AG04450 (cell line): ENCODE measurements at places on chromosomes 5 and 9.

- no peak for DNase-seq
These were observed 12.6 kb upstream of the PAX5 start for GRCh38 chr9:37046683-37047082.

DNA sequence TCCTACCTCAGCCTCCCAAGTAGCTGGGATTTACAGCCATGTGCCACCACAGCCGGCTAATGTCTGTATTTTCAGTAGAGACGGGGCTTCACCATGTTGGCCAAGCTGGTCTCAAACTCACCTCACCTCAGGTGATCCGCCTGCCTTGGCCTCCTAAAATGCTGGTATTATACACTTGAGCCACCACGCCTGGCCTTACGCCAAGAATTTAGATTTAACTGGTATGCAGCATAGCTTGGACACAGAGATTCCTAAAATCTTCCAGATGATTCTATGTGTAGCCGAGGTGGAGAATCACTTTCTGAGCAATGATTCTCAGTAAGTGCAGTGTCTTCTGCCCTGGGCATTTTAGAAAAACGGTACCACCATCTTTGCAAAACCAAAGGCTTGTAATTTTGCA lies 74.1 kb downstream of the HABP4 start:
- DNase-seq = no peak

DNA sequence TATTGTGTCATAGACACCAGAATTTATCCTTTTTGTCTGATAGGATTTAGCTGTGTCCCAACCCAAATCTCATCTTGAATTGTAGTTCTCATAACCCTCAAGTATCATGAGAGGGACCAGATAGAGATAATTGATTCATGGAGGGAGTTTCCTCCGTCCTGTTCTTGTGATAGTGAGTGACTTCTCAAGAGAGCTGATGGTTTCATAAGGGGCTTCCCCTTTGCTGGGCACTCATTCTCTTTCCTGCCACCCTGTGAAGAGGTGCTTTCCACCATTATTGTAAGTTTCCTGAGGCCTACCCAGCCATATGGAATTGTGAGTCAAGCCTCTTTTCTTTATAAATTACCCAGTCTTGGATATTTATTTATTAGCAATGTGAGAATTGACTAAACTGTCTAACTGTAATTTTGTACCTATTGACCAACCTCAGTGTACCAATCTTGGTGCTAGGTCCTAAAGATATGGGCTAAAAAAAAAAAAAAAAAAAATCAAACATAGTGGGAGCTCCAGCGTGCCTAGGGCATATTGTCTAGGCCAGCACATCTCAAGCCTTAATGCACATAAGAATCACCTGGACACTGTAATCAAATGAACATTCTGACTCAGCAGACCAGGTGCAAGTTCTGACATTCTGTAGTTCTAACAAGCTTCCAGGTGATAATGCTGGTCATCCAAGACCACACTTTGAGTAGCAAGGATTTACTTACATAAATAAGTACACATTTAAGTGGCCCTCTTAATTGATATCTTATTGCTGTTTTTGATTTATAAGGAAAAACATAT lies 30.5 kb downstream of the ST8SIA4 start:
- DNase-seq = no peak

- DNase-seq = no peak
These were observed 77.5 kb downstream of the CERT1 start for GRCh38 chr5:75433814-75434506.

GRCh38 chr9:38727497-38728001 lies 7.6 kb upstream of the FAM240B start:
- DNase-seq = peak; percentile 8

GRCh38 chr5:172929371-172929838 lies 29.8 kb upstream of the RPL26L1 start:
- DNase-seq = peak; percentile 86

GRCh38 chr5:43156388-43156787 lies 35.6 kb upstream of the NIM1K start:
- DNase-seq = no peak

DNA sequence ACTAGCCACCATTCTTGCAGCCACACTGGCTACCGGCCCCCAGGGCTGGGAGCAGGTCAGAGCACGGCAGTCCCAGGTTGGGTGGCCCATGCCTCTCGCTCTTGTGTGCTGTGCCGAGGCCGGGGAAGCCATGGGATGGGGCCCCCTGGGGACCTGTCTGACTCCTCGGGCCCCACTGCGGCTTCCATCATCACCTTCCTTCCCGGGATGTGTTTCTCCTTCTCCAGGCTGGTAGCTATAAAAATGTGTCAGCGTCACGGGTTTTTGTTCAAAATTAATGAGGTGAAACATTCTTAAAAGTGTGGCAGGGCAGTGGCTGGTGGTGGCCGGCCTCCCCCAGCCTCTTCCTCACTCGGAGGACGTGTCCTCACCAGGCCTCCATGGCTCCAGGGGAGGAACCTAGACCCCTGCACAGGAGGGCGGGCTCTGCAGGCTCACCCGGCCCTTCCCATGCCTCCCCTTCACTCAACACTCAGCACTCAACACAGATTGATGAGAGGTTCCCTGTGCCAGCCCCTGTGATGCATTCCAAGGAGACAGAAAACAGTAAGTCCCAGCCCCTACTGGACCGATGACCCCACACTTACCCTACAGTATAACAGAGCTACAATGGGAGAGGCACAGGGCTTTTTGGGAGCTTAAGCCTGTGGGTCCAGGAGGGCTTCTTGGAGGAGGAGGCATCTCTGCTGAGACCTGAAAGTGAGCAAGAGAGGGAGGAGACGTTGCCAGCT lies 43.2 kb downstream of the PTGES start:
- DNase-seq = no peak

- no peak for DNase-seq
These were observed 1.9 kb upstream of the PURA start for GRCh38 chr5:140111859-140112551.

- DNase-seq = no peak
These were observed 78.4 kb downstream of the DROSHA start for GRCh38 chr5:31453522-31453921.
